ENCODE measurements at places on chromosomes 1 and 21.

GRCh38 chr1:169957884-169958283, 64.2 kb upstream of the SCYL3 start:
- no peak for DNase-seq

GRCh38 chr1:121408354-121408753, 223.6 kb downstream of the SRGAP2C start:
- peak; percentile 25 for DNase-seq

GRCh38 chr1:103108376-103109150, at the start of gene COL11A1:
Gene COL11A1 (minus strand): TSS chr1:103108522. CDS start chr1:103108178, 344 bp downstream.
- no peak for DNase-seq

DNA sequence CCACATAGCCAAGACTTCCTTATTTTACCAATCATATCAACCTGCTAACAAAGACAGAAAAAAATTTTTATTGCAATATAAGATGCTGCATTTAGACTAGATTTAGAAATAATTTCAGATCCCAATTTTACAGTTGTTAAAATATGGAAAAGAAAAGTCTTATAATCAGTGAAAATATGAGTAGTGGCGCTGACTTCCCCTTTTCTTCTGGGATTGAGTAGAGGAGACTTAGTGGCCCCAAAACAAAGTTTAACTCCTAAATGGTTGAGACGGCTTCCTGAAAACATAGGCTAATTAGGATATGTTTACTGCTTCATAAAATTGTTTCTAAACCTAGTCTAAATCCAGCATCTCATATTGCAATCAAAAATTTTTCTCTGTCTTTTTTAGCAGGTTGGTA, 68.4 kb downstream of the RAB3GAP2 start:
- no peak for DNase-seq

- DNase-seq: no peak
Observed at GRCh38 chr1:180386745-180387367, 115.5 kb downstream of the ACBD6 start.

- no peak for DNase-seq
Observed at GRCh38 chr21:38334866-38335265, 78.1 kb downstream of the KCNJ15 start.

DNA sequence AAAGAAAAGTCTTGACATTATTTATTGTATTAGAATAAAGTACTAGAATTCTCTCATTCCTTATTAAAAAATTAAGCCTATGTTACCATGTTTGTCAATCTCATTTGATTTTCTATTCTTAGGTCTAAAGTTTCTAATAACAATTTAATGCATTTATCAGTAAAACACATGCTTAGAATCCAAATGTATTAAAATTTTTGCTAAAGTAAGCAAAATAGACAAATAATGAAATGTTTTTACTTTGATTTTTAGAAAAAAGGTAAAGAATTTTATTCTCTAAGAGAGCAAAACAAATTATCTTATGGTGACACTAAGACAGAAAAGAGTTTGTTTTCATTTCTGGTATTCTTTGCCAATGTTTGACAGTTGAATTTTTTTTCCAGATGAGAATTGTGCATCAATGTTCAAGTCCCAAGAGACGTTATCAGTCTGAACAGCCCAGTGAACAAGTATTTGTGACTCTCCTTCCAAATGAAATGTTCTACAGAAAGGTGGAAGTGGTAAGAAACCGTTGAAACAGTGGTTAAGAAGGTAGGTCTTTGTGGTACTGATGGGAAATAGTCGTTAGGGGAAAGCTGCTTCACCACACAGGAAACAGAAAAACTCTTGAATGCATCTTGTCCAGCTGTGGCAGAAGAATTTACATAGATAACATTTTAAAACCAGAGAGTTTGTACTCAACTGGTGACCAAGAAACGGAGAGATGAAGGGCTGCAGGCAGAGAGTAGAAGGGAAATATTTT, 402.5 kb downstream of the PTPRC start:
- peak; percentile 96 for DNase-seq

- no peak for DNase-seq
Observed at GRCh38 chr1:75539230-75540116, 71.4 kb downstream of the SLC44A5 start.

GRCh38 chr1:20080441-20081352, 10.7 kb downstream of the PLA2G5 start:
- DNase-seq: no peak

DNA sequence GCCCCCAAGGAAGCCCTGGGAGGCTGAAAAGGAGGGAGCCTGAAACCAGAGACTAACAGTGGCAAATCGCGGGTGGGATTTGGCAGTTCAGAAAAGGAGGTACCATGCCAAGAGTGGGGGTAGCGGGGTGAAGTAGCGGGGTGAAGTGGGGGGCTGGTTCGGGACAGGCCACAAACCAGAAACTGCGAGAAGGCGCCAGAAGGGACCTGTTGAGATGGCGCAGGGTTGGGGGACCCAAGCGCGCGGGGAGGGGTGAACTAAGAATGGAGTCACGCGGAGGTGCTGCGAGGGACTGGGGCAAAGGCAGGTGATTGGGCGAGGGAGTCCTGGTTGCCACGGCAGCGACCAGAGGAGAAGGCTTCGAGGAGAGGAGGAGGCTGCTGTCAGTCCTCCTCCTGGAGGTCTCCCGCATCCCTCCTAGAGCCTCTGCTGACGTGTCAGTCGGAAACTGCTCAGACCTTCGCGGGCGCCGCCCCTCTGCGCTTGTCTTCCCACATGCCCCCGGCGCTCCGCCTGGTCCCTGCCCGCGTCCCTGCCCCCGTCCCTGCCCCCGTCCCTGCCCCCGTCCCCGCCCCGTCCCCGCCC, 438 bp upstream of the MIA3 start:
- DNase-seq: peak; percentile 95

DNA sequence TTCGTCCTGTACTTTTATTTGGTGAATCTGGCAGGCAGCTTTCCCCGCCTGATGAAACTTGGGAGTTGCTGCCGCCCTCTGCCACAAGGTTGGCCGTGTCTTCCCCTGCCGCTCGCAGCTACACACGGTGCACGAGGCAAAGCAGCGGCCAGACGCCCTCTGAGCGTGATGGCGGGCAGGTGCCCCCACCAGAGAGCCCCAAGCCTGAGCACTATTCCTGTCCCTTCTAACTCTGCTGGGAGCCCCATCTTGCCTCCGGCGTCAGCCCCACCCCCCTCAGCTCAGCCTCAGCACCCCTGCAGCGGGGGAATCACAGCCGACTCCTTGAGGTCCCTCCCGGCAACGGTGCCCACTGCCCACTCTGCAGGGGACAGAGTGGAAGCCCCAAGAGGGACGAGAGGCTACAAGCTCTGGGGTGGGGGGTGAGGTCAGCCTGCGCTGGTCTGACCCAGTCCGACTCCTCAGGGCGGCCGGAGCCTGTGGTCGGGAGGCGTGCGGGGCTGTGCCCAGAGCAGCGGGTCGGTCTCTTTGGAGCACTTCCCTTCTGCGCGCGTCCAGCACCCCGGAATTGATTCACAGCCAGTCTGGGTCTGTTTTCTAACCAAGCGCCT, 41.3 kb downstream of the RIPK4 start:
- no peak for DNase-seq

- DNase-seq: no peak
Observed at GRCh38 chr1:82141390-82141789, 340.7 kb downstream of the ADGRL2 start.

DNA sequence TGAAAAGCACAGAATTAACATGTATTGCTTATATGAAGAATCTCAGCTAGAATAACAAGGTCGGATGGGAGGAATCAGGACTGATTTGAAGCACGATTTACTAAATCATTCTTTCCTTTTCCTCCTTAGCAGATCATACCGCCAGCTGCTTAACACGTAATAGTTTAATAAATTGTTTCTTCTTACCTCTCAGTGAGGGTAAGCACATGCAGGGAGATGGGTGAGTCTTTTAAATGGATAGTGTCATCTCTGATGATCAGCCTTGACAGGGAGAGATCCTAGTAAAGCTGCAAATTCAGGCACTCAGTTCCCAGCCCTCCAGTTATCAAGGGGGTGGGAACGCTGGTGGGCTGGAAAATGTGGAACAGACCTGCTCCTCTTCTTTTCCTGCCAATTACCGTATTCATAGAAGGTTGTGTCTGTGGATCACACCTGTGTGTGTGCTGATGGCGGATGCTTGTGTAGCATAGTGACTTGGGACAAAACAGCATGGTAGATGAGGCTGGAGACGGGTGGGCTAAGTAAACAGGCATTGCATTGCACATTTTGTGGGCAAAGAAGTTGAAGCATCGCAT, 30.7 kb downstream of the NTPCR start:
- DNase-seq: no peak

DNA sequence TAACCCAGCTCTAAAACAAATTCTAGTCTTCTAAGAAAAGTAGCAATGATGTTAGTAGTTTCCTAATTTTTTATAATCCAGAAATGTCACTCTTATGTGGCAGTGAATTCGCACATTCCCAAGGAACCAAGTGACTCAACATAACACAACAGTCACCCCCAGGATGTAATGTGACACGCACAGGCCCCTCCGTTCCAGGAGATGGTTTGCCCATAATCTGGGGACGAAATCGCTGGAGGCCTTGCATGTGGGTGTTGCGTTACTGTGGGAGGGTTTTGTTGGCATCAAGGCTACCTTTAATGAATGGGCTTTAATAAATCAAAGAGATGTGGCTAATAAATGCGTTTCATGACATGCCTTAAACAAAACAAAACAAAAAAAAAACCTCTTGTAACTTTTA, 50.9 kb downstream of the EVA1C start:
- DNase-seq: no peak

- no peak for DNase-seq
Observed at GRCh38 chr1:101005183-101005582, 20.4 kb downstream of the DPH5 start.

- DNase-seq: no peak
Observed at GRCh38 chr1:34362949-34363348, 186.2 kb downstream of the C1orf94 start.

DNA sequence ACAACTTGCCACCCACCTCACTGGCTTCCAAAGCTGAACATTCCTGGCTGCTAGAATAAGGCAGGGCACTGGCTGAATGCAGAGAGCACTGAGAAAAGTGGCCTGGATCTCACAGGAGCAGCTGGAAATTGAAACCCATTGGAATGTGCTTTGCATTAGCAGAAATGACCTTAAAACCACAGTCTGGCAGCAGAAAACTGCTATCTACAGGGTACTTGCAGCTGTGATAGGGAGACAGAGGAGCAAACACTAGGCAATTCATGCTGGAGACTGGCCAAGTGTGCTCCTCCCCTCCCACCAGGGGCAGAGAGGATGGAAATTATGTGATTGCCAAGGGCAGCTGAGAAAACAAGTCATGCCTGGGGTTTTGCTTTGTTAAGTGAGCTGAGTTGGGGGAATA, 47.2 kb downstream of the HSD3B1 start:
- DNase-seq: no peak
